ENCODE measurements at places on chromosomes 5 and 9. TPM values are rescaled to one million over a fixed set of nuclear protein-coding genes. Genes with fewer than 3 reads are reported as not detected.

DNA sequence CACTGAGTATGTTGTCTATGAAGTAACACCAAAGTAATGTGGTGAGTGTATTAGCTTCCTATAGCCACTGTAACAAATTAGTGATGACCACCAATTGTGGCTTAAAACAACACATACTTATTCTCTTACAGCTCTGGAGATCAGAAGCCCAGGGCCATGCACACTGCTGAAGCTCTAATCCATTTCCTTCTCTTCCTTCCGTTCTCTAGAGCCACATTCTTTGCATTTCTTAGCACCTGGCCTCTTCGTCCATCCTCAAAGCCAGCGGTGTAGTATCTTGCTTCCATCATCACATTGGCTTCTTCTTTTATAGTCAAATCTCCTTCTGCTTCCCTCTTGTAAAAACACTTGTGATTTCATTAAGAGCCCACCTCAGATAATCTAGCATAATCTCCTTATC, 230.3 kb upstream of the RFX3 start:
- DNase-seq, result no peak

GRCh38 chr5:126852841-126853271, 75.9 kb downstream of the LMNB1 start:
- no peak for DNase-seq

GRCh38 chr9:36213387-36213786, 22.7 kb downstream of the CLTA start:
- DNase-seq, result no peak

GRCh38 chr5:154863291-154864080, 5.1 kb downstream of the CNOT8 start:
- no peak for DNase-seq

DNA sequence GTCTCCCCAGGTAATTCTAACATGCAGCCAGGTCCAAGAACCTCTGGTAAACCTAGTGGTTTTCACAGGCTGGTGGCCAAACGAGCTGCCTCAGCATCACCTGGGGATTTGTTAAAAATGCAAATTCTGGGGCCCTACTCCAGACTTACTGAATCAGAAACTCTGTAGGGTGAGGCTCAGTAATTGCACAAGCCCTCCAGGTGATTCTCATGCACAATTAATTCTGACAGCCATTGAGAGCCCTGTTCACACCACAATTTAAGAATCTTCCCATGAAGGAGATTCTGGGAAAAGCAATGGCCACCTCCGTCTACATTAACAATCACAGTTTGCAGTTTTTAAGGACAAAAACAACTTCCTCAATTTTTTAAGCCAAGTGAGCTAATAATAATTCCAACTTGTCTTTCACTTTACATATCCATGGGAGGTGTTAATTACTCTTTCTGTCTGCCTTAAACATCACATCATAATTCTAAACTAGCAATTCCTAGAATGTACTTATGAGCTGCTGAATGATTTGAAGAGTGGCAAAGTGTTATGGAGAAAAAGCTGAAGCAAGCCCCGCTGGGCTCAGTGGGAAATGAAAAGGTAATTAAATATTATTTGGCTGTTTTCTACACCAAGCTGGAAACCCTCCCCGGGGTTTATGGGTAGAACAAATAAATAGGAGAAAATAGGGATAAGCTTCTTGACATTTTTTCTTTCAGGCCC, 70.0 kb downstream of the GLDC start:
- DNase-seq, result no peak

DNA sequence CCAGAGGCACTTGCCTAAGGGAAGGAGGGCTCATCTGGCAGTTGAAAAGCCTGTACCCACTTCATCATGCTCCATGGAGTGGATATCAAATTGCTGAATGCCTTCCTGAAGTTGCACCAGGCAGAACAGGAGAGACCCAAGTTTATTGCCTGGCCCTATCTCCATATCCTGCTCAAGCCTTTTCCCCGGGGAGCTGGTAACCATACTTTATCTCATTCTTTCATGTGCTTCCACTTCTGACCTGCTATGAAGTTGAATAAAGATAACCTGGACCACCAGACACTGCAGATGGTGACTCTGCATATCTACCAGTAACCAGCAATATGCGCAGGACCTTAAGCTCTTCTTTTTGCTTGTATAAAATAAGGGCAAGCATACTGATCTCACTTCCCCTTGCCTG, 1397.5 kb upstream of the CDH6 start:
- DNase-seq, result peak; percentile 30

- DNase-seq, result no peak
Observed at GRCh38 chr9:97787551-97787950, 65.5 kb upstream of the FOXE1 start.

DNA sequence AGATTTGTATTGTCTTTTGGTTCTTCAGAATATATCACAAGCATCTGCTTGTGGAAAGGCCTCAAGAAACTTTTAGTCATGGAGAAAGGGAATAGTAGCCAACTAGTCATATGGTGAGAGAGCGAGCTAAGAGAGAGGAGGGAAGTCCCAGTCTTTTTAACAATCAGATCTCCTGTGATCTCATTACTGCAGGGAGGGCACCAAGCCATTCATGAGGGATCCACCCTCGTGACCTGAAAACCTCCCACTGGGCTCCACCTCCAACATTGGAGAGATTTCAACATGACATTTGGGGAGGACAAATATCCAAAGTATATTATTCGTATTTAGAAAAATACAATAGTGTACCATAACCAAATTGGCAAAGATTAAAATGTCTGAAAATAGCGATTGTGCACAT, 99.0 kb downstream of the GABRA1 start:
- no peak for DNase-seq

- peak; percentile 53 for DNase-seq
Observed at GRCh38 chr9:36987891-36988290, 46.2 kb downstream of the PAX5 start.

GRCh38 chr5:88675708-88676636, 207.0 kb downstream of the MEF2C start:
- DNase-seq, result peak; percentile 53

- DNase-seq, result no peak
Observed at GRCh38 chr9:105676351-105676923, 14.2 kb downstream of the TAL2 start.

DNA sequence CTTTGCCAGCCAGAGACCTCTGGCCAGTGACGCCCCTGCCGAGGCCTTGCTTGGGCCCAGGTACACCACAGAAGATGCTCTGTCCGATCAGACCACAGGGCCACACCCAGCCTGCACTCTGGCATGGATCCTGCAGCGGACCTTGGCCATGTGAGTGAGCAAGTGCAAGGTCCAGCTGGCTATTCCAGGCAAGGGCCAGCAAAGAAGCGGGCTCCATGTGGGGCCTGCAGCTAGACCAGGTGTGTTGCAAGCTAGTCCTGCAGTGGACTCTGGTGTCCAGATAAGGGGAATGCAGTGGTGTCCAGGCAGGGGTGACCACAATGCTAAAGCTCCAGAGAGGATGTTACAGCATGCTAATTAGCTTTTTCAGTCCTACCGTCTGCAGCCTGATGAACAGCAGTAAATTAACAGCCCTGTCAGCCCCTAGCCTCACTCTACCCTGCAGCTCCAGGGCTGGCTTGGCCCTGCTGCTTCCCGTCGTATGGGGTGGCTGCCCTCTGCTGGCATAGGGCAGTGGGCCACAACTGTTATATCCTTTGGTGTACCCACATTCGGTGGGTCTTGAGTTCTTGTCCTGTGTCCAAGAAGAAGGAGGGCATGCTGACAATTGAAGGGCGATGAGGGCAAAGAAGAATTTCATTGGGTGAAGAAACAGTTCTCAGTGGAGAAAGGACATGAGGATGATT, 284.5 kb upstream of the POU5F2 start:
- DNase-seq, result no peak

DNA sequence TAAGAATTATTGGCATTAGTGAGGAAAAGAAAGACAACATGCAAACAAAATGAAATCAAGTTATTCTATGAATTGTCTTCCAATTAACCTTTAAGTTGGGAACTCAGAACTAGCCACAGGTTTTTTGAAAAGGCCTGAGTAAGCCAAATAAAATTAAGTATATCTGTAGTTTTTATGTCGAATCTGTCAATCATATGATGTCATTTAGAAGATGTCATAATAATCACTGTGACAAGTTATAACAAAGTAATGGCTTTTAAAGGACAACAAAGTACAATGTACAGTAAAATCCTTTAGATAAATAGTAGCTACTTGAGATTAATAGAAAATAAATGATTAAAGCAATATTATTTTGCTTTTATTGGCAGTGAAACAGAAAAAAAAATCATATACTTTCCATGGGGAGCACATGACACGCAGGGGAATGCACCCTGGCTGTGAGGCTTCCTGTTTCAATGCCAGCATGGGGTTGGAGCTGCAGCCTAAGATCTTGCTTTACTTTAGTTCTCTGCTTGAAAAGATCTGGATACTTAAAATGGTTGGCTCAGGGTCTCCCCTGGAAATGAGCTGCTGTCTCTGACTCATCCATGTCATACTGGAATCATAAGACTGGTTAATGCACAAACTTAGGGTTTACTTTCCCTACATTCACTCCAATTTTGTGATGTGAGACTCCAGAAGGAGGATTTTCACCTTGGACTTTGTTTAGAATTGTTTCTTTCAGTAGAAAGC, 284.3 kb downstream of the TAF11L14 start:
- peak; percentile 2 for DNase-seq

- no peak for DNase-seq
Observed at GRCh38 chr5:24805230-24805629, 160.5 kb upstream of the CDH10 start.

DNA sequence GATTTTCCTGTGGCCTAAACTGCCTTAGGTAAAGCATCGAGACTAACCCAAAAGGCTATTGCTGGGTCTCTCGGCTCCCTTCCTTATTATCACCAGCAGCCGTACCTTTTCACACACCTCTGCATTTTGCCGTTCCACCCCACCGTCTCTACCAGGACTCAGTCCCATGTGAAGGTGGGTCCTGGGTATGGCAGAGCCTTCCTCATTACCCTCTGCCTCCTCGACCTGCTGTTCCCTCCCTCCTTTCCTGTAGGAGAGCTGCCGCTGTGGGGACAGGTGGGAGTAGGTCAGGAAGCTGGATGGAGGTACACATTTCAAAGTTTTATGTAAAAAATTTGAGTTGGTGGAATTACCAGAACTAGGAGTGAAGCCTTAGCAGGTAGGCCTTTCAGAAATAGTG, 1.8 kb downstream of the CCL28 start:
- DNase-seq, result no peak

- DNase-seq, result no peak
Observed at GRCh38 chr5:156589946-156590216, 260.2 kb upstream of the PPP1R2B start.

DNA sequence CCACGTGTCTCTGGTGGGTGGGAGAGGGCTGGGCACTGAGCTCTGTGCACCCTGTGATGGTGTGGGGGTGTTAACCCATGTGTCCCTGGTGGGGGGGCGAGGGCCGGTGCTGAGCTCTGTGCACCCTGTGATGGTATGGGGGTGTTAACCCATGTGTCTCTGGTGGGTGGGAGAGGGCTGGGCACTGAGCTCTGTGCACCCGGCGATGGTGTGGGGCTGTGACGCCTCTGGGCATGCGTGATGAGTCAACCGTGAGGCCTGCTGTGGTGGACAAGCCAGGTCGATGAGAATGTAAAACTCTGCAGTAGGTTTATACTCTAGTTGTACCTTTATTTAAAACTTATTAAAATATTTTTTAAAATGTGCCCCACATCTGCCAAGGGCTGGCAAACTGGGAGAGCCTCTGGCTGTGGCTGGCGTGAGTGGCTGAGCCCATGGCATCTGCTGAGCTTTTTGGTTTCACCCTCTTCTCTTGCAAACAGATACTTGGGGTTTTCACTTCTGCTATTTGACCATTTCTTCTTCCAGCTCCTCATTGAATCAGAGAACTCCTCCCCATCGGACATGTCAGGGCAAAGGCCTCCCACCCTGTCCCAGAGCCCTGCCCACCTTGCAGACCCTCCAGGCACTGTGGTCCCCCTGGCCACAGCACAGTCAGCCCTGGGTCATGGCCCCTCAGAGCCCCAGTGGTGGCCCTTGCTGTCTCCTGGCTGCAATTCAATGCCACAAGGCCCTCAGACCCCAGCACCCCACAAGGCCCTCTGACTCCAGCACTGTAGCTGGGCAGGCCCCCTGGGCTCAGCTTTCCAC, 18.5 kb upstream of the EXOC3 start:
- no peak for DNase-seq

- no peak for DNase-seq
Observed at GRCh38 chr5:65749956-65750355, 28.0 kb downstream of the NLN start.

DNA sequence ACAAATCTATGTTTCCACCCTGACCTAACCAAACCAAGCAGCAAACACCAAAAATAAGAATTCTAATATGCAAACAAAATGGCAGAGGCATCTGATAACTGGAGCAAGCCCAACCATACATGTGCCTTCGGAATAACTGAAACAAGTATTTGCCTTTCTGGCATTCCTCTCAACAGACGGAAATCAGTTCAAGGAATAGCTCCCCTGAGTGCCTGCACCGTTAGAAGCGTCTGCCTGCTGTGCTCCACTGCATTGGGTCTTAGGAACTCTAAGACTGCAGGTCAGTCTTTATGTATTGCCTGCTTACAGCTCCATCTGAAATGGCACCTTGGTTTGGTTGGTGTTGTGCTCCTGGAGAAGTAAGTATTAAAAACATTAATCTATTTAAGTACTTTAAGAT, 98.5 kb downstream of the MRPS27 start:
- DNase-seq, result no peak

- no peak for DNase-seq
Observed at GRCh38 chr5:55620009-55620765, 85.4 kb upstream of the PLPP1 start.

- no peak for DNase-seq
Observed at GRCh38 chr5:115184770-115185169, 15.1 kb upstream of the TRIM36 start.

DNA sequence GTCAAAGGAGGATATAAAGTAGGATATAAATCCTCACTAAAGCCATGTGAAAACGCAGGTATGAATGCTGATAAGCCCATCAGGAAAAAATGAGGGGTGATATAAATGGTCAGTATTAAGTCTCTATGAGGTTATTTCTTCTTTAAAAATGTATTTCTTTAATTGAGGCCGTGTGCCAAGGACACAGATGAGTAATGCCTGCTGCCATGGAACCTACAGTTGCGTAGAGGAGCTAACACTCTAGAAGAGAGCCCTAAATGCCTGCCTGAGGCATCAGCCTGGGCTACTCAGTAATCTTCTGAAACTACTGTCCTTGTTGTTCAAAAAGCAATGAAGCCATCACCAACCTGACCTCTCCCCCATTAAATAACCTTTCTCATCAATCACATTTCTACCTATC, 84.9 kb downstream of the KLHL3 start:
- DNase-seq, result no peak

GRCh38 chr9:108743901-108744371, 111.8 kb downstream of the ACTL7B start:
- DNase-seq, result peak; percentile 8

DNA sequence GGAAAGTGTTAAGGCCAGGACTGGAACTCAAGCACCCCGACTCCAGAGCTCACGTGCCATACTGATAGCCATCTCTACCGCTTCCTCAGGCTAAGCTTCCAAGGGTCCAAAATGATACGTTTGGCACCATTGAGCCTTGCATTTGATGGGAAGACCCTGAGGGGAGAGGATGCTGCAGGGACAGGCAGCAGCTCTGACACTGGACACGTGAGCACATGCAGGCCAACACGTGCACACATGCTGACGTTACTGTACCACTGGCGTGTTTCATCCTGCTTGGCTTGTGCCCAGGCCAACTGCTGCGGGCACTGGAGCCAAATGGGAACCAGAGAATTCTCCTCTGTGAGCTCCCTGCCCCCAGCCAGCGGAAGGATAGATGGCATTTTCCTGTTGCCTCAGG, 5.2 kb downstream of the FAT2 start:
- no peak for DNase-seq

The TMEM215 gene
- total RNA-seq, result not detected

The GRK6 gene
- total RNA-seq, result 67.6 TPM

The NEUROG1 gene
- not detected for total RNA-seq

The FLT4 gene
- total RNA-seq, result 11.5 TPM

The CARD9 gene
- 0.95 TPM for total RNA-seq

The CATSPER3 gene
- not detected for total RNA-seq

The NR6A1 gene
- 1.2 TPM for total RNA-seq
